ENCODE measurements at places on chromosomes 12 and 14. TPM values are rescaled to one million over a fixed set of nuclear protein-coding genes. Genes with fewer than 3 reads are reported as not detected.
A peak's percentile ranks its signal among the peaks of the same experiment; 100 is the strongest.

Gene NGB
- total RNA-seq = not detected

Gene TMEM30B
- not detected for total RNA-seq

DNA sequence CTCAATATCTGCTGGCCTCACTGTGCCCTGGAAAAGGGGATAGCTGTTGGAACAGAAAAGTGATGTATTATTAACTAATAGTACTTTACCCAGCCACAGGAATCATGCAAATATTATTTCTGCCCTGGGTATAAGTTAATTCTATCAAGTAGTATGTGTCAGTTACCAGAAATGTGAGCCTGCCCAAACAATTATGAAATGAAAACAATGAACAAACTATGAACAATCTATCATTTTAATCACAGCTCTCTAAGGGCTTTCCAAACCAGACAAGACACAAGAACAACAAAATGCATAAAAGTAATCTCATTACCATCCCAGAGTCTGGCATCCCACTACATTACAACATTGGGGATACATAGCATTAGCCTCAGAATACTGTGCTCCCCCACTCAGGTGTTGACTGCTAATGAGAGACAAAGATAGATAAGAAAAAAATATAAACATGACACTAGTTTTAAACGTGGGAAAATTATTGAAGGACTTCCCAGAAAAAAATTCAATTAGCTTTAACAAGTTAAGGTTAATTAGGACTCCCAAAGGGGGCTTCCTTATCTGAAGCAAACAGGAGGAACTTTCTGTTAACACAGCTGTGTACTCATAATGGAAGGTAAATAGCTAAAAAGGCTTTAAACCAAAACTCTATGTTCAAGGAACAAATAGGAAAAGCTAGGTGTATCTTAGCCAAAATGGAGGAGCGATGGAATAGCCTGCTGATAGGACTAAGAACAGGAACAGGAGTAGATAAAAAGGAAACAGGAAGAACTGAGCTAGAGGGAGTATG, 3.3 kb downstream of the DCAF5 start:
- no peak for DNase-seq
- no peaks in the 10 kb centered on the region for H3K27me3 ChIP-seq
- no peak overlapping the region for H3K27ac ChIP-seq
- peaks cover 4% of the 10 kb centered on the region for H3K36me3 ChIP-seq
- H3K4me1 ChIP-seq = peaks cover 21% of the 10 kb centered on the region

DNA sequence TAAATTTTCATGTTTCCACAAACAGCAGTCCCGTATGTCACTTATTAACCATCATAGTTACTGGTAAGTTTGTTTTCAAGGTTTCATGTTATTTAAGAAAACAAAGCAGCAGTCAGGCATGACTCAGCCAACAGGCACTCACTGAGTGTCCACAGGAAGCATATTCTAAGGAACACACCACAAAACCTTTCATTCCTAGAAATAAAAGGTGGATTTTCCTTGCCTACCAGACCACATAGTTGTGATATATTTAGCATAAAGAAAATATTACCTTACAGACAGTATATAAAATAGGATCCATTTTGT, 143.3 kb upstream of the AVPR1A start:
- DNase-seq = peak; percentile 72
- H3K4me1 ChIP-seq = peaks cover 14% of the 10 kb centered on the region
- H3K36me3 ChIP-seq = no peaks in the 10 kb centered on the region
- H3K4me3 ChIP-seq = no peak overlapping the region

DNA sequence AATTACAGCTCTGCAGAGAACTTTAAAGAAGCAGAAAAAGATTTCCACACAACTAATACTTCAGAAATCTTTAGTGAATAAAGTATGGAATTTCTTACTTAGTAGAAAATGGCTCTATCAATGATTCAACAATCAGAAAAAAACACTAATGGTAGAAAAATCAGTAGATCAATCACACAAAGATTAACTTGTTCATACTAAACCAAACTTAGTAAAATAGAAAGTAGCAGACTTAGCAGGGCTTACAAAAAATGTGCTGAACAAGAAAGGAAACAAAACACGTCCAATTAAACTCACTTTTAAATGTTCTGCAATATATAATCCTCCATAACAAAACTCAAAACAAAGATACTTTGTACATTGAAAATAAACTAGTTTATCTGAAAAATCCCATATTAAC, 38.9 kb downstream of the CEP128 start:
- no peaks in the 10 kb centered on the region for H3K27me3 ChIP-seq
- H3K4me1 ChIP-seq = no peaks in the 10 kb centered on the region
- H3K4me3 ChIP-seq = no peak overlapping the region

DNA sequence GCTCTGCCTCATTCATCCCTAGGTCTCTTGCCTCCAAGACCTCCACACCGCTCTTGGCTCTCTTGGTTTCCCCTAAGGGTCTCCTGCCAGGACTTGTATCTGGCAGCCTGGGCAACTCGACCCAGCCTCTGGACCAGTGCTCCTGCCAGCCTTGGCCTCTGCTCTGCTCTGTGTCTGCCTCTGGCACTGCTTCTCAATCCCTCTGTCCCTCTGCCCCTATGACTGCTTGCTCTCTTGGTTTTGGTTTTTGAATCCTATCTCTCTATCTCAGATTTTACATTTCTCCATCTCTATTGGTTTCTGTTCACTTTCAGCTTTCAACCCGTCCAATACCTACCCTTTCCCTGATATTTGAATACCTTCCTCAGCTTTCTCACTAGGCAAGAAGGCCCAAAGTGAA, 6.3 kb downstream of the ITGA5 start:
- H3K27ac ChIP-seq = peak overlapping the region; percentile 70
- no peak for DNase-seq

Gene VWF
- total RNA-seq = 0.23 TPM

DNA sequence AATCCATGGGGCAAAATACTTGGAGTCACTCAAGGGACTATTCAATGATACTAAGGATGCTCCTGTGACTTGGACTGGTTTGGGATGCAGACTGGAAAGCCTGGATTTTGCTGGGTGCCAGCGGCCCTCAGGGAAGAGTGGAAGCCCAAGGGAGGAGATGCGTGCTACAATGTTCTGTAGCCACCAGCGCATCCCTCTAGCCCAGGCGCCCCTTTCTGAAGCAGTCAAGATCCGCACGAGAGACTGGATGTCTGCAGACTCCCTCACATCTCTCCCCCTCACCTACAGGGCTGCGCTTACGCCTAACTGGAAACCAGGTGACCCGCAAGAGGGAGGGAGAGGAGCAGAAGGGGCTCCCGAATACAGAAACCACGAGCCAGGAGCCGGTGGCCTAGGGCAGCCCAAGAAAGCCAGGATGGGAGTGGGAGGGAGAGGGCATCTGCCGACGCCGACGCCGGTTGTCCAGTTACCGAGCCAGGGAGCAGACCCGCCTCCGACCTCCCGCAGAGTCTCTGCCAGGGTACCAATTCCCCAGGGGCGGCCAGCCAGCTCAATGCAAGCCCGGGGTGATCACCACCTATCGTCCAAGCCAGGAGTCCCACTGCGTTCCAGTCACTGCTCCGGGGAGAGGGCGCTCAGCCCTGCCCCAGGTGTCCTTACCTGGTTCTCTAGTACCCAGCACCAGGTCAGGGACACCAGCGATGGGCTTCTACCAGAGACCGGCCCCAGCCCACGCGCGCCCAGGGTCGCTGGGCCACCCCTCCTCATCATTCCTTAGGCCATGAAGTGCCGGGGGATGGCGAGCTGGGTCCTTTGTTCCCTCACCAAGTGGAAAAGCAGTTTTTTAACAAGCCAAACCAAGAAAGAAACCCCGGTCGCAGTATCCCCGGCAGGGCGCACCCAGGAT, 1.2 kb downstream of the NTN4 start:
- peaks cover 5% of the 10 kb centered on the region for H3K27me3 ChIP-seq
- peak overlapping the region; percentile 72 for H3K27ac ChIP-seq
- DNase-seq = no peak
- H3K36me3 ChIP-seq = peaks cover 9% of the 10 kb centered on the region
- peak overlapping the region; percentile 85 for H3K4me3 ChIP-seq

Gene C14orf132
- 14.0 TPM for total RNA-seq

Gene DCAF11
- total RNA-seq = 27.1 TPM

DNA sequence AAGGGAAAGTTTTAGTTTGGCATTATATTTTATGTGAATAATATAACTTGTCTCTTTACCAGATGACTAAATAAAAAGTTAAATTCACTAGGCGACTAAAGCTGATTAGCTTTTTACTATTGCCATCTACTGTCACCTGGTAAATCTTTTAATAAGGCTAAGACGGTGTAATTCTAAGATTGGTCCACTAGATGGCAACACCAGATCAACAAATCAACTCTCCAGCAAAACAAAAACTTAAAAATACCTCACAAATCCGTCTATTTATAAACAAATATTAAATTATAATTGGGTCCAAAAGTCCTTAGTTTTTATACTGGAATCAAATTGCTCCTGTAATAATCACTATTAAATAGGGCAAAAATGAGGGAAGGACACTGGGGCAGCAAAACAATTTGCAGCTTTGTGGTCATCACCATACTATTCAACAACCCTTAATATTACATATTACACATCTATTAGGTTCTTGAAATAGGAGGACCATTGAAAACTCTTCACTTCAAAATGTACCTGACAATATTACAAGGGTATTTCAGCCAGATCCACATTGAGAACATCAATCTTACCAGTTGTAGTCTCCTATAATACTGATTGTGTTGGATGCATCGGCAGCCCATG, 47.9 kb downstream of the GALC start:
- H3K27ac ChIP-seq = no peak overlapping the region
- peak; percentile 28 for DNase-seq
- peaks cover 3% of the 10 kb centered on the region for H3K36me3 ChIP-seq
- no peaks in the 10 kb centered on the region for H3K4me1 ChIP-seq

Gene PIANP
- 3.6 TPM for total RNA-seq

- H3K4me3 ChIP-seq = no peak overlapping the region
- H3K27me3 ChIP-seq = no peaks in the 10 kb centered on the region
- no peaks in the 10 kb centered on the region for H3K4me1 ChIP-seq
- H3K27ac ChIP-seq = no peak overlapping the region
- DNase-seq = no peak
Measured at GRCh38 chr14:93643127-93643526, 145.2 kb downstream of the PRIMA1 start.

DNA sequence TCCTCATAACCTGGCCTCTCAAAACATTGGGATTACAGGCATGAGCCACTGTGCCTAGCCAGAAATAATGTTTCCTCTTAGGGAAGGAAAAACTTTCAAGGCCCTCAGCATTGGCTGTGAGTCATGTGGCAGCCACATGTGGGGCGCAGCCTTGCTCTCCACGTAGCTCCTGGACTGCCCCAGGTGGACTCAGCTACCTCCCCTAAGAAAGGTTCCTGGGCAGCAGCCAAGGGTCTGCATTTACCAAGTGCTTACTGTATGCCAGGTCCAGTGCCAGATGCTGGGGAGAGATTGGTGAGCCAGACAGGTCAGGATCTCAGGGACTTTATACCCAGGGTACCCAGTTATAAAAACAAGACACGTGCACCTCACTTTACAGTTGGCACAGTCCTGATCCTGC, 3.7 kb upstream of the TRPV4 start:
- no peaks in the 10 kb centered on the region for H3K27me3 ChIP-seq
- H3K4me3 ChIP-seq = no peak overlapping the region
- H3K27ac ChIP-seq = no peak overlapping the region
- no peaks in the 10 kb centered on the region for H3K36me3 ChIP-seq
- no peaks in the 10 kb centered on the region for H3K4me1 ChIP-seq
- DNase-seq = peak; percentile 29

DNA sequence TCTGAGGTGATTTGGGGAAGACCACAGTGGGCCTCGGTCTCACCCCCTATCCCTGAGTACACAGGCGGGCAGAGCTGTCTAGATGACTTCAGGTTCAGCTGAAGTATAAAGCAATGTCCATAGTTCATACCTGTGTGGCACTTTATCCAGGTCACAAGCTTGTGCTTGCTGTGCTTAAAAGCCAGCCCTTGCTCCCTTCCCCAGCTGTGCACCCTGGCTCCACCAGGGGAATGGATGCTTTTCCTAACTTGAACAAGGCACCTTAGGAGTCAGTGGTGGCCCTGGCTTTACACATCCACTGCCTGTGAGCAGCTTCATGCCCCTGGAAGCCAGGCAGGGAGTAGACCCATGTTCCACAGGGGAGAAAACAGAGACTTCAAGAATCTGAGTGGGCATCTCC, 5.5 kb downstream of the CARMIL3 start:
- DNase-seq = no peak
- peaks cover 7% of the 10 kb centered on the region for H3K27me3 ChIP-seq
- no peak overlapping the region for H3K27ac ChIP-seq
- no peaks in the 10 kb centered on the region for H3K4me1 ChIP-seq

GRCh38 chr12:6462234-6462995, 8.1 kb downstream of the VAMP1 start:
- H3K27ac ChIP-seq = no peak overlapping the region
- peaks cover 22% of the 10 kb centered on the region for H3K36me3 ChIP-seq
- no peaks in the 10 kb centered on the region for H3K4me1 ChIP-seq
- no peaks in the 10 kb centered on the region for H3K27me3 ChIP-seq
- no peak for DNase-seq

- H3K36me3 ChIP-seq = no peaks in the 10 kb centered on the region
- H3K4me1 ChIP-seq = no peaks in the 10 kb centered on the region
- no peaks in the 10 kb centered on the region for H3K27me3 ChIP-seq
- no peak overlapping the region for H3K4me3 ChIP-seq
- DNase-seq = no peak
Measured at GRCh38 chr12:63025116-63025515, 90.2 kb upstream of the PPM1H start.

- no peak for DNase-seq
- no peak overlapping the region for H3K27ac ChIP-seq
- H3K27me3 ChIP-seq = peaks cover 2% of the 10 kb centered on the region
- no peaks in the 10 kb centered on the region for H3K36me3 ChIP-seq
- no peak overlapping the region for H3K4me3 ChIP-seq
Measured at GRCh38 chr12:111209811-111210210, 159.1 kb downstream of the PHETA1 start.

Gene SPIC
- total RNA-seq = not detected

Gene PITPNM2
- total RNA-seq = 14.2 TPM

Gene TOMM20L
- total RNA-seq = not detected

- H3K27ac ChIP-seq = no peak overlapping the region
- no peak overlapping the region for H3K4me3 ChIP-seq
- no peaks in the 10 kb centered on the region for H3K36me3 ChIP-seq
- no peaks in the 10 kb centered on the region for H3K4me1 ChIP-seq
Measured at GRCh38 chr14:60506462-60506984, 2.4 kb upstream of the SIX6 start.
